NCI-H1092 (cell line): ENCODE measurements at places on chromosomes 12 and 14.

- DNase-seq = no peak
Observed at GRCh38 chr12:41724216-41724615, 420.5 kb downstream of the GXYLT1 start.

GRCh38 chr12:6772726-6773589 is 638 bp downstream of the LAG3 start:
- no peak for DNase-seq

- DNase-seq = no peak
Observed at GRCh38 chr14:74942181-74942580, 13.2 kb downstream of the PGF start.

DNA sequence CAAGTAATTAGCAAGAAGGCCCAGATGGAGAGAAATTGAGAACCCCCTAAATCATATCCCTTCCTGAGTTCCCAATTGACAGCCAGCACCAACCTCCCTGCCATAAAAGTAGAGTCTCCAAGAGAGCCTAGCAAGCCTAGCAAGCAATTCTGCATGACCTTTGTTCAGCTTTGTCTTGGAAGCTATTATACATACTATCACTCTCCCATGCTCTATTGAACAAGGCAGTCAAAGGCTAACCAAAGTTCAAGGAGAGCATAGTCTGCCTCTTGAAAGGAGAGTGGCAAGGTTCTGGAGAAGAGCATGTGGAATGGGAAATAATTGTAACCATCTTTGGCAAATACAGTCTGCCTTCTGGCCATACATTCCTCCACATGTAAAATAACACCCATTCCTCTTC is 7.8 kb downstream of the ACOT4 start:
- DNase-seq = no peak

DNA sequence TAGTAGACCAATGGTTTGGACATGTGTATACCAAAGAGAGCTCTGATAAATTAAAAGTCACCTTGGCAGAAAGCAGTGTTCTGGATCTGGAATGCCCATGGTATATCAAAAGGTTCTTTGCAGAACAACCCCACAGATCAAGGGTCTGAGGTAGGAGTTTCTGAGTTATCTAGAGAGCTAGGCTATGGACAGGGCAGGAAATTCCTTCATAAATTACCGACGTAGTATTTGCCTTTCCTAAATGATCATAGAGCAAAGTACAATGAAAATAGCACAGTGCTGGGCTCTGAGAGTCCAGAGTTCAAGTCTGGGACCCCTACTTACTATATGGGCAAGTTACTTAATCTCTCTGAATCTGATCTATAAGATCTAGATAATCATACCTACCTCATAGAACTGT is 35.3 kb upstream of the PELI2 start:
- no peak for DNase-seq

- DNase-seq = no peak
Observed at GRCh38 chr12:32761716-32762115, 6.0 kb upstream of the YARS2 start.

DNA sequence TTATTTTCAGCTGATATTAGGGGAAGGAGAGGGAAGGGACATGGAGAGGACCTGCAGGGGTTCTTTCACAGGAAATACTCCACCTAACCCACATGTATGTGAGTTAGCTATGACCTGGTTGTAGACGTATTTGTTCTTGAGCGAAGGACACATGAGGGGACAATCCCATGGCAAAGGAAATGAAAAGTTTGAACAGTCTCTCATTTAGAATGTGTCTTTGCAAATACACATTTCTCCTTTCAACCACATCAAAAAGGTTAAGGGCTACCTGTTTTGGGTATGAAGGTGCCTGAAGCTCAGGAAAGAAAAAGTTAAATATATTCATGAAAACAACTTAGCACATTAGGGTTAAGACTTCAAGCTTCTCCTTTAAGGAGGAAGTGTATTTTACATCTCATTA is 7.4 kb downstream of the PYGL start:
- DNase-seq = no peak

DNA sequence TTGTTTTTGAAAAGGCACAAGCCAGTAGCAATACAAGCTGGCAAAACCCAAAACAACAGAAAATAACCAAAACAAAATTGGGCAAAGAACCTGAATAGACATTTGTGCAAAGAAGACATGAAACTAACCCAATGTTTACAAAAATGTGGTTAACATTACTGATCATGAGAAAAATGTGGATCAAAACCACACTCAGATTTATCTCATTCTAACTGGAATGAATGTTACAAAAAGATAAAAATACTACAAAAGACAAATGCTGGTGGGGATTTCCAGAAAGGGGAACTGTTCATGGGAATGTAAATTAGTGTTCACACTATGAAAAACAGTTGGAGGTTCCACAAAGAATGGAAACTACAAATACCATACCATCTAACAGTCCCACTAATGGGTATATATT is 26.6 kb downstream of the ASCL4 start:
- DNase-seq = no peak
